GM23338 (cell line): ENCODE measurements at places on chromosomes 12 and 14.

DNA sequence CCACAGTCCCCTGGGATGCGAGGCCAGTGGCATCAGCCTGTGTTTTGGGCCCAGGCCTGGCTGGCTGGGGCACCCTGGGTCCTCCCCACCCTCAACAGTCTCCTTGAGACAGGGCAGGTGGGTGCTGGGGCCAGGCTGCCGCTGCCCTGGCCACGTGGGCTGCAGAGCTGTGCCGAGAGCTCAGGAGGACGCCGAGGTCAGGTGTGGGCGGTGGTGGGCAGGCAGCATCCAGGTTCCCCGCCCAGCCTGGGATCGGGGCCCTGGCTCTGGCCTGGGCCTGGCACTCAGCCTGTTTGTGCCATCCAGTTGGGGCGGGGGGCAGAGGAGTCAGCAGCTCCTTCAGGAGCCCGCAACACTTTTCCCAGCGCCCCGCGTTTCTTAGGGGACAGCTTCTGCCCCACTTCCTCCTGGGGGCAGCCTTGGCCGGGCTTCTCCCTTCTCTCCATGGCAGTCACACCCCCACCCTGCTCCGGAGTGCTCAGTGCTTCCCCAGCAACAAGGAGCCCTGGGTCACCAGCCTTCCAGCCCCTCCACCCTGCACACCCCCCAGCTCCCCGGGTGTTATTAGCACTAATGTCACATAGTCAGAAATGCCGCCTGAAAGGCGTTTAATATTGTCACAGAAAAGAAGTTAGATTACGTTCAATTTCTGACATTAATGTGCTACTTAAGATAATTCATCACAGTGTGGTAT lies 30.8 kb downstream of the KIF26A start:
- DNase-seq: no peak

- DNase-seq: no peak
Observed at GRCh38 chr14:23104591-23105347, at the start of gene CIROP. Gene CIROP, minus strand, starts transcription at chr14:23104989. Its CDS starts 69 bp downstream, at chr14:23104920.

GRCh38 chr14:37565550-37565949 lies 29.5 kb downstream of the FOXA1 start:
- DNase-seq: peak; percentile 62

- no peak for DNase-seq
Observed at GRCh38 chr14:94331462-94331861, 8.3 kb upstream of the SERPINA6 start.
